ENCODE measurements at places on chromosomes 13 and 19.

- DNase-seq = no peak
Measured at GRCh38 chr13:25415241-25415640, 43.5 kb downstream of the ATP8A2 start.

DNA sequence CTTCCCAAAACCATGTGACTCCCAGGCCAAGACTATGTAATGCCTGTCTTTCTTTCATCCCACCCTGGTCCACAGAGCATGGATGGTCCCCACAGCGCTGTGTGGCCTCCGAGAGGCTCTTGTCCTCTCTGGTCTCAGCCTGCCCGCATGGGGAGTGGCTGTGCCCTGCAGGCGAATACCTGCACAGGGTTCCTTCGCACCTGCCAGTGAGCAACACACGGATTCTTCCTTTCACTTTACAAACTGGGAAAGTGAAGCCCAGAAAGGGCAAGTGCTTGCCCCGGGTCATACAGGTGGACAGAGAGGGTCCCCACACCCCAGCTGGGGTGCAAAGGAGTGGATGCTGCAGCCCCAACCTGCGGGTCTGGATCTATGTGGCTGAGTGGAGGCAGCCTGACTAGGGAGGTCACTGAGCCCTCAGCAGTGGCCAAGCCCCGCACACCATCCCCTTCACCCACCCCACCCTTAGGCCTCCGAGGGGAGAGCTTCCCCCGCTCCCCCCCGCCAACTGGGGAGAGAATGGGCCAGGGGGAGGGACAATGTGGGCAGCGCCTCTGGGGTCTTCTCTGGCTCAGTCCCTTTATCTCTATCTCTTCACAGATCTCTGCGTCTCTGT, 747 bp upstream of the MARK4 start:
- DNase-seq = no peak

GRCh38 chr13:92530364-92530763, 696.2 kb upstream of the GPC6 start:
- no peak for DNase-seq

GRCh38 chr13:38262211-38262610, 87.4 kb upstream of the UFM1 start:
- DNase-seq = no peak

DNA sequence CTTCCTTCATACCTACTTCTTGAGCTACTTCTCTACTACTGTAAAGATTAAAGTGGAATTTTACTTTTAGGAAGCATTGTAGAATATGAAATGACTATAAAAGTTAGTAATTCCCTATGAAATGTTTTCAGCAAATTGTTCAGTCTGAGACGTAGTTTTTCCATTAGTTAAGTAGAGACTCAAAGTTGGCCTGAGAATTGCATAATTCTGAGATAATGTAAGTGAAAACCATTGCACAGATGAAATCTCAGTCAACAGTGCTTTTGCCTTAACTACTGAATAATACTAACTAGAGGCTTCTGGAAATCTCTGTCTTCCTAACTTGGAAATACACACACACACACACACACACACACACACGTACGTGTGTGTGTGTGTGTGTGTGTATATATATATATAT, 125.9 kb downstream of the FGF14 start:
- no peak for DNase-seq

DNA sequence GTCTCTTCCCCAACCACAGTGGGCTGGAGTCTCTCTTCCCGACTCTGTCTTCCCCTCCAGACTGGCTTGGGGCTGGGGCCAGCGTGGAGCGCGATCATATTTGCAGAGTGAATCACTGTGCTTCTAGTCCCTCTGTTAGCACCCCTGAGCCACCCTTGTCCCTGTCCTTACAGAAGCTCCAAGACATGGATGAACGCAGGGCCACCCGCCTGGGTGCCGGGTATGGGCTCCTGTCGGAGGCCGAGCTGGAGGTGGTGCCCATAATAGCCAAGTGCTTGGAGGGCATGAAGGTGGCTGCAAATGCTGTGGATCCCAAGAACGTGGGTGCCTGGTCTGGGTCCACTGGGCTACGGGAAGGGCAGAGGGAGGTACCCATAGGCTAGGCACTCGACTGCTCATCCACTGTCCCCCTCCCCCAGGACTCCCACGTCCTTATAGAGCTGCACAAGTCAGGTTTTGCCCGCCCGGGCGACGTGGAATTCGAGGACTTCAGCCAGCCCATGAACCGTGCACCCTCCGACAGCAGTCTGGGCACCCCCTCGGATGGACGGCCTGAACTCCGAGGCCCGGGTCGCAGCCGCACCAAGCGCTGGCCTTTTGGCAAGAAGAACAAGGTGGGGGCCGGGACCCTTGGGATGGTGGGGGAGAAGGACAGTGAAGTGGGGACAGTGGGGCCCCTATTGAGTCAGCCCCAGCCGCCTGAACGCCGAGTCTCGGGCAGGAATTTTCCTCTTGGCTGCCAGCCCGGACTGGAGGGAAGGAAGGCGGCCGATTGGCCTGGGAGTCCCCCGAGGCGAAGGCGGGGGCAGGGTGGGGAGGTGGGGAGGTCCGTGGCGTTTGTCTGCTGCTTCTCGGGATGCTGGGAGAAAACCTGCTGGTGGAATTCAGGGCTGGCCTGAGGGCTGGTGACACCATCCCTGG, 5.2 kb downstream of the TRIP10 start:
- DNase-seq = no peak

- no peak for DNase-seq
Measured at GRCh38 chr13:26377038-26377437, 123.1 kb downstream of the CDK8 start.

DNA sequence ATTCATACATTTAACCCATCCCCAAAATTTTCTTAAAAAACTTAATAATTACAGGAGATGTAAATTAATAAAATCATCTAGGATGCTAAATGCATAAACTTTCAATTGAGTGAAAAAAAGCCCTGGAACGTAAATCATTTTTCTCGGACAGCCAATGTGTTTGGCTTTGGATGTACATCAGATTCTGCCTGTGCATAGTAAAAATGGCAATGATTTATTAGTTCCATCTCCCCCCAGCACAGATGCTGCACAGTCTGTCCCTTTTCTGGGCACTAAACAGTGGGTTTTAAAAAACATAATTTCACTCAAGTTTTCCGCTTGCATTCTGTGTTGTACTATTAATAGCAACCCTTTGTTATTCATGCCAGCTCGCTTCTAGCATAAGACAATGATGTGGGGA, 147.7 kb downstream of the TM9SF2 start:
- no peak for DNase-seq

DNA sequence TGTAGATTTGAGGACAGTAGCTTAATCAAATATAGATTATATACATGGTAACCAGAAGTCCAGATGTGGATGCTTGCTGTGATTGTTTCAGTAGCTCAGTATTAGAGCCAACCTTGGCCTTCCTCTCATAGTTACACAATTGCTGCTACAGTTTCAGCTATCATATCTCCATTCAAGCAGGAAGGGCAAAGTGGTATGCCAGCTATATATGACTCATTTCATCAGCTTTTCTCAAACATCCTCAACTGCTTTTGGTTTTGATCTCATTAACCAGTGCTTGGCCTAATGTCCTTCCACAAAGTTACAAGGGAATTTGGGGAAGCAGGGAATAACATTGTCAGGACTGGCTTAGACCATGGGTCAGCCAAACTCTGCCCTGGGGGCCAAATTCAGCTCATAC, 73.0 kb upstream of the MAB21L1 start:
- no peak for DNase-seq

DNA sequence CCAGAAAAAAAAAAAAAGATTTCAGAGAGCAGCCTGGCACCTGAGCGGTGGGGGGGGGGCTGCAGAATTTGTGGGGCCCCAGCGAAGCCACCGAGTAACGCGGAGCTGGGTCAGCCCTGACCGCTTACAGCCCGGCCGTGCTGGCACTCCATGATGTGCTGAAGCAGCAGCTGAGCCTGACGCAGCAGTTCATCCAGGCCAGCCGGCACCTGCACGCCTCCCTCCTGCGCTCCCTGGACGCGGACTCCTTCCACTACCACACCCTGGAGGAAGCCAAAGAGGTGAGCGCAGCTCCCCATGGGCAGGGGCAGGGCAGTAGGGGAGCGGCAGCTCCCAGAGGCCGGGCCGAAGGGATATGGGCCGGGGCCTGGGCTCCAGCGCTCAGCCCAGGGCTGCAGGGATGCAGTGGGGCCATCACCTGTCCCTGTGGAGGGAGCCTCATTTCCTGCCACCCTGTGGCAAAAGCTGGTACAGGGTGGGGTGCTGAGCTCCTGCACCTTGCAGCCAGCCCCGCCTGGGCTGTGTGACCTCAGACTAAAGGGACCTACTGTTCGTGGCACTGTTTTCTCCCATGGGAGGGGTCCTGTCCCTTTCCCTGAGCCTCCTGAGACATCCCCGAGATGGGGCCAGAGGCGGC, 18.3 kb downstream of the C19orf44 start:
- no peak for DNase-seq

DNA sequence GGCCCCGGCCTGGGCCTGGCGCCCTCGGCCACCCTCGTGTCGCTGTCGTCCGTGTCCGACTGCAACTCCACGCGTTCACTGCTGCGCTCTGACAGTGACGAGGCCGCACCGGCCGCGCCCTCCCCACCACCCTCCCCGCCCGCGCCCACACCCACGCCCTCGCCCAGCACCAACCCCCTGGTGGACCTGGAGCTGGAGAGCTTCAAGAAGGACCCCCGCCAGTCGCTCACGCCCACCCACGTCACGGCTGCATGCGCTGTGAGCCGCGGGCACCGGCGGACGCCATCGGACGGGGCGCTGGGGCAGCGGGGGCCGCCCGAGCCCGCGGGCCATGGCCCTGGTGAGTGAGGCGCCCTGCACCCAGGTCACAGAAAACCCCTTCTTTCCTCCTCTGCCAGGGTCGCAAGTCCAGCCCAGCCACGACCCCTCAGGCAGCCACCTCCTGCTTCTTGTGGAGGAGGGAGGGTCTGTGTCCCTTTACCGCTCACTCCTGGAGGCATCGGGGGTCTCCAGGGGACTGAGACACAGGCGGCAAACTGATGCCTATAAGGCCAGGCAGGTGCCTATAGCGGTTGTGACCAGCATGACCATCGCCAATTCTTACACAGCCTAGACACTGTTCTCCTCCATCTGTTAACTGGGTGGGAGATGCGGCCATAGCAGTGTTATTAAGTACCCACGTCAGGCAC, 4.2 kb downstream of the TTC9B start:
- no peak for DNase-seq

GRCh38 chr13:35764326-35765015, 288.0 kb upstream of the MAB21L1 start:
- DNase-seq = no peak

DNA sequence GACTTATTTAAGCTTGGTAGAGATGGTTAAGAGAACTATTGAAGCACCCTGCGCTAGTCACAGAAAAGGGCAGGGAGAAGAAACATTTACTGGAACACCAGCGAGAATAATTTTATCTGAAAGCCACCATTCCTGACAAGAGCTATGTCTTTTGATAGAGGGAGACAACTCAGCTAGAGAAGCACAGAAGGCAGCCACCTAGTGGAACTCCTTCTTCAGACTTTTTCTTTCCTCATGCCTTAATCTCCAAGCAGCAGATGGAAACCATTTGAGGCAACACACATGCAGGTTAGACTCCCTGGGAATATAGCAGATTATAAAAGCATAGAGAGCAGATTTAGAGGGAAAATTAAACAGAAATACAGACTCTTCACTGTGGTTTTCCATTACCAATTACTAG, 813.4 kb downstream of the SLITRK6 start:
- no peak for DNase-seq

GRCh38 chr19:46607448-46607841, 6.3 kb downstream of the CALM3 start:
- no peak for DNase-seq

- no peak for DNase-seq
Measured at GRCh38 chr13:105312906-105313305, 1222.6 kb downstream of the EFNB2 start.

GRCh38 chr13:35332134-35332533, 144.4 kb downstream of the MAB21L1 start:
- no peak for DNase-seq

- no peak for DNase-seq
Measured at GRCh38 chr19:23321953-23322549, 71.9 kb upstream of the ZNF724 start.

DNA sequence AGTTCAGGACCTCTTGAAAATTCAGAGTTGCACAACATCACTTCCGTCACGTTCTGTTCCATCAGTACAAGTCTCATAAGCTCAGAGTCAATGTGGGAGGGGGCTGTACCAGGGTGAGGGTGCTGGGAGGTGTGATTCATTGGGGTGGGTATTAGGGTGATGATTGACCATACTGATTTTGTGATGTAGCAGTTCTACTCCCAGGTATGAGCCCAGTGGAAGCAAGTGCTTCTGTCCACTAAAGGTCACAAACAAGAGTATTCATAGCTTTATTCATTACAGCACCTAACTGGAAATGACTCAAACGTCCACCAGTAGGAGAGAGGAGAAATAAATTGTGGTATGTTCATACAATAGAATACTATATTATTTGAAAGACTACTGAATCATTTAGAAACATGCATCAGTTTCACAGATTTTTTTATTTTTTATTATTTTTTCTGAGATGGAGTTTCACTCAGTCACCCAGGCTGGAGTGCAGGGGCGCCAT, 12.1 kb upstream of the UPF3A start:
- DNase-seq = no peak

Measured in NCI-H1048 (cell line).